Cortex of kidney (tissue), 1 donor: ENCODE measurements at places on chromosomes 6 and 20.

GRCh38 chr20:52438326-52438963 lies 246.9 kb upstream of the ZFP64 start:
- no peak for DNase-seq

DNA sequence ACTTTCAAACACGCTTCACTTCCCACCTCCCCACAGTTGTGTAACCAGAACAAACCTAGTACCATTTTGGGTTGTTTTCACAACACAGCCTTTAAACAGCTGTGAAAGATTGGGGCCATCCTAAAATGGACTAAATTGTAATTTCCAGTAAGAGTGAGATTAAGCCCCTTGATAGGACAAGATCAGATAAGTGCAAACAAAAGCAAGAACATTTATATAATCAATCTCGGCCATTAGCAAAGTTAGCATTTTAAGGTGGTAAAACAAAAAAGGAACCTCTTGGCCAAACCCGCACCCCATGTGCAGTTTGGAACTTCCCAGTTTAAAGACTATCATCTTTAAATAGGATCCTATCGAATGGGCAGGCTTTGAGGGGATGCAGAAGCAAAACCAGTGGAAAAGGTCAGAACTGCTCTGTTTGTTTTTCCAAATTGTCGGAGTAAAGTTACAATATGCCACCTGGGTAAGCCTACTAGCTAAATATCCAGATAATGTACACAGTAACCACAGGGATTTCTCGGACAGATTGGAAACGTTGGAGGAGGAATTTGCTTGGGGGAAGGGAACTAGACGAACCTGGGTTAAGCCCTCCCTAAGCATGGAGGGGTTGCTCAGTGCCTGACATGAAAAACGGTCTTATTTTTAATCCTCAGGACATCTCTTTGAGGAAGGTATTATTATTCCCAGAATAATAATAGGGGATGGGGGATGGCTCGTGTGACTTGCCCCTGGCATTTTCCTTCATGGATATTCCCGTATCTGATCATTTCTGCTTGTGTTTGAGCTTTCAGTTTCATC lies 159.8 kb upstream of the SALL4 start:
- DNase-seq, result no peak

- no peak for DNase-seq
Measured at GRCh38 chr20:56440346-56441007, 27.9 kb upstream of the RTF2 start.

- DNase-seq, result no peak
Measured at GRCh38 chr6:8080362-8081151, 16.4 kb upstream of the BLOC1S5 start.

DNA sequence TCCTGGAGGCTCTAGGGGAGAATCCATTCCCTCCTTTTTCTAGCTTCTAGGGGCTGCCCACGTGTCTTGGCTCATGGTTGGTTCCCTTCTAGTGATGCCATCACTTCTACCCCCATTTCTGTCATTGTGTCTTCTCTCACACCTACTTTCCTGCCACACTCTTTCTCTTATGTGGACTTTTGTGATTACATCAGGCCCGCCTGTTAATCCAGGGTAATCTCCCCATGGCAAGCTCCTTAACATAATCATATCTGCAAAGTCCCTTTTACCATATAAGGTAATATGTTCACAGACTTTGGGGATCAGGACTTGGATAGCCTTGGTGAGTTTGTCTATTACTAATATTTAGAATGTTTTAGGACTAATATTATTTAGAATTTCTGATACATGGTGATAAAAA lies 111.9 kb downstream of the DNAH8 start:
- DNase-seq, result no peak

DNA sequence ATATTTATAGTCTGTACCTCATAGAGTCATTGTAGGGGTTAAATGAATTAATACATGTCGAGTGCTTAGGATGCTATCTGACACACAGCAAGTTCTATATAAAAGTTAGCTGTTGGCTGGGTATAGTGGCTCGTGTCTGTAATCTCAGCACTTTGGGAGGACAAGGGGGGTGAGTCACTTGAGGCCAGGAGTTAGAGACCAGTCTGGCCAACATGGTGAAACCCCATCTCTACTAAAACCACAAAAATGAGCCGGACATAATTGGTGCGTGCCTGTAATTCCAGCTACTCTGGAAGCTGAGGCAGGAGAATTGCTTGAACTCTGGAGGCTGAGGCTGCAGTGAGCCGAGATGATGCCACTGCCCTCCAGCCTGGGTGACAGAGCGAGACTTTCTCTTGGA lies 222.9 kb downstream of the UBE3D start:
- DNase-seq, result no peak

DNA sequence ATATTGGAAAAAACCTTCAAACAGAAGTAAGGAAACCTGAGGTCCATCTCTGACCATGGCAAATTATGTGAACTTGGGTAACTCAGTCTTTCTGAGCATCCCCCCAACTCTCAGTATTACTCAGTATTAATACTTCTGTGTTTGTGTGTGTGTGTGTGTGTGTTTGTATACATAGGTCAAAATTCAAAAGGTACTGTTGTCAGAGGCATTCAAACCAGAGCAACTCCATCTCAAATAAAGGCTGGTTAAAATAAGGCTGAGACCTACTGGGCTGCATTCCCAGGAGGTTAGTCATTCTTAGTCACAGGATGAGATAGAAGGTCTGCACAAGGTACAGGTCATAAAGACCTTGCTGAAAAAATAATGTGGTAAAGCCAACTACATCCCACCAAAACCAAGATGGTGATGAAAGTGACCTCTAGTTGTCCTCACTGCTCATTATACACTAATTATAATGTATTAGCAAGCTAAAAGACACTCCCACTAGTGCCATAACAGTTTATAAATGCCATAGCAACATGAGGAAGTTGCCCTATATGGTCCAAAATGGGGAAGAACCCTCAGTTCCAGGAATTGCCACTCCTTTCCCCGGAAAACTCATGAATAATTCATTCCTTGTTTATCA lies 33.3 kb upstream of the SLC22A16 start:
- no peak for DNase-seq

DNA sequence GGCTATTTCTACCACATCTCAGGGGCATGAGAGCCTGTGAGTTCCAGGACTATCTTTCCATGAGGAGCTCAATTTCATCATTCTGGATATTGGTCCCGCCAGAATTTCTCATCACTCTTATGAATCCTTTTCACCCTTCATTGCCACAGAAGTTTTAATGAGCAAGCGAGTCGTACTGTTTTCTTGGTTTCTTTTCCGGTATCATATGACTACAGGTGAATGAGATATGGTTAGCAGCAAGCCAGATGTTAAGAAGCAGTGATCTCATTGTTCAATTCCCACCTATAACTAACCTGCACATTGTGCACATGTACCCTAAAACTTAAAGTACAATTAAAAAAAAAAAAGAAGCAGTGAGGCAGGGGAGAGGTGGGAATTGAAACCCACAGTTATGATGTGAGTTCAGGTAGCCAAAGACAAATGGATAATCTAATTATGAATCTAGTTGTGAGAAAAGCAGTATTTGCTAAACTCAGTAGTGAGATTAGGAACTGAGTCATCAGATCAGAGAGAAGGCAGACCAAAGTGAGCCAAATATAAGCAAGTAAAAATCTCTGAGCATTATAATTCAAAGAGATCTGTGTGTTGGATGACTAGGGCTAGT lies 78.0 kb upstream of the ELOVL5 start:
- DNase-seq, result no peak

GRCh38 chr20:43901296-43901695 lies 13.4 kb upstream of the TOX2 start:
- DNase-seq, result no peak

- DNase-seq, result no peak
Measured at GRCh38 chr6:8375916-8376315, 59.4 kb downstream of the SLC35B3 start.

GRCh38 chr20:3760655-3761348 lies 6.8 kb downstream of the ADISSP start:
- no peak for DNase-seq

DNA sequence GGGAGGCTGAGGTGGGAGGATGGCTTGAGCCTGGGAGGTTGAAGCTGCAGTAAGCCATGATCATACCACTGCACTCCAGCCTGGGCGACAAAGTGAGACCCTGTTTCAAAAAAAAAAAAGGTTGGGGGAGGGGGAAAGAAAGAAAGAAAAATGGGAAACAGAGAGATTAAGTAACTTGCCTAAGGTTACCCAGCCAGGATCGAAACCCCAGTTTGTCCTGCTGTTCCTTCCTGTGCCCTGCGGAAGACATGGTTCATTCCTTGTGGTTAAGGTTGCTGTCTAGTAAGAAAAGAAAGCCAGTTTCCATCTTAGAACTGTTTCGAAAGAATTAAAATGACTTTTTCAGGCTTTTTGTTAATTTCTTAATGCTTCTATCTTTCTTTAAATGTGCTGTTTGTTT lies 29.8 kb downstream of the C6orf89 start:
- DNase-seq, result no peak

GRCh38 chr6:169051371-169051770 lies 202.3 kb downstream of the THBS2 start:
- no peak for DNase-seq

GRCh38 chr6:31736021-31736767 lies at the start of gene CLIC1:
CLIC1 (minus strand) TSS chr6:31736530; CDS start chr6:31736300, 230 bp downstream.
- DNase-seq, result peak; percentile 70

DNA sequence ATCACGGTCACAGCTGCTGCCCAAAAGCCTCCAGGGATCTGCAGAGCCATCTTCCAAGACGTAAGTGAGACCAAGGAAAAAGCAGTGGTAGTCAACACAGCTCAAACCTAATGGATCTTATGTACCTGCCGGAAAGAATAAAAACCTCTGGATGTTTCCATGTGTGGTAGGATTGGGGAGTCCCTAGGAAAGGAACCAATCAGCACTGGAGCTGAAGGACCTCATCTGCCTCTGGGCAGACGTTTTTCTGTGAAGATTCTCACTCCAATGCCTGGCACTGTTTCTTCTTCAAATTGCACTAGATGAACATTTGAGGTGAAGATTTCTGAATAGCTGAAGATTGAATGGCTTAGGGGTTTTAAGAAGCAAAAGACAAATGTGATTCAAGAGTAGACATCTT lies at the start of gene HLA-DQB2:
Gene HLA-DQB2 (minus strand): TSS at position 112 of the 400 bp plus-strand sequence. CDS start 62 bp downstream, at position 50.
- DNase-seq, result no peak

GRCh38 chr6:166308033-166308768 lies at the start of gene PRR18:
PRR18 (minus strand) TSS chr6:166308392; CDS start chr6:166308142, 250 bp downstream.
- no peak for DNase-seq

GRCh38 chr6:68572525-68572924 lies 62.6 kb upstream of the ADGRB3 start:
- no peak for DNase-seq

DNA sequence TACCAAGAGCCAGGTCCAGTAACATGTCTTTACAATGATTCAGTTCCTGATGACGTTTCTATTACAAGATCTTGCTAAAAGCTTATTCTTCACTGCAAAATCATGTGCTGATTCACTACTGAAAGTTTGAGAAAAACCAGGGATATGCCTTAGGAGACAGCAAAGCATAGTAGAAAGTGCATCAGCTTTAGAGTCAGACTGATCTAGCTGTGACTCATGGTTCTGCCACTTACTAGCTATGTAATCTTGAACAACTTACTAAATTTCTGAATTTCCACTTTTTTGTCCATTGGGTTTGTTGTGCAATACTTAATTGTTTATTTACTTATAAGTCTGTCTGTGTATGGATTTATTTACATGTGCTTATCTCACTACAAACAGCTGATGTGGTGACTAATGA lies 198.5 kb upstream of the RSPO3 start:
- no peak for DNase-seq

- DNase-seq, result no peak
Measured at GRCh38 chr6:80553071-80553740, 446.7 kb downstream of the BCKDHB start.

GRCh38 chr6:101747716-101748115 lies 354.2 kb downstream of the GRIK2 start:
- no peak for DNase-seq

DNA sequence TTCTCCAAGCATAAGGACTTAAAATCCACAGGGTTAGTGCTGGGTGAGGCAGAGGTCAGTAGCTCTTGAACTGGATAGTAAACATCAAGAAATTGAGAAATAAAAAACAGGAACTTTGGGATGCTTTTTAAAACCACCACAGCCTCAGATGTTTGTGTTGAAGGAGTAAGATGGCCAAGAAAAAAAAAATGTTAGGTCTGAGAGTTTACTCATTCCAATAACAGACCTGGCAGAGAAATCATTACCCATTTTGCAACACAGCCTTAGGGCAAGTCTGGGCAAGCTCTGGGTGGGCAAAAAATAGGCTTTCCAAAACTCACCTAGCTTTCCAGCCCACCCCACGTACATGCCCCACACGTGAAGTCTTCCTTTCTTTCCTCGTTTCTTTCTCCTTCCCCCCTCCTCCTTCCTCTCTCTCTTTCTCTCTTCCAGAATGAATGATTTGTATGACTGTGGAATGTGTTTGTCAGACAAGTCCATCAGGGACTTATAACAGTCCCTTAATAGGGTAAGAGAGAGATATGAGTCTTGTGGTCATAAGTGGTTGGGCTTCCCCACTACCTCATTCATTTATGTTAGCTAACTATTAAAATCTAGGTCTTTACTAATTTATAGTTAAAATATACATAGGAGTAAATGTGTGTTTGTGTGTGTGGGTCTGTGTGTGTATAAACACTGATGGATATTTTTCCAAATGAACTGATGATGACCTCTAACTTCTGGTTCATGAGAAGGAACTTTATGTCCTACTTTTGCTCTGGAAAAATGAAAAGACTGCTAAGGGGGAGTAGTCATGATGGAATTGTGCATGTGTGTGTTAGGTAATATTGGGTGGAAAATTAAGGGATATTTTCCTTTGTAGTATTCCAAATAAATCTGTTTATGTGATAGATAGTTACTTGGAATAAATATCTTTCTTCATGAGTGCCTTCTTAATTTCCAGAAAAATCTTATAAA lies 18.0 kb upstream of the DSE start:
- no peak for DNase-seq

GRCh38 chr20:63290677-63291472 lies 2.1 kb upstream of the COL20A1 start:
- no peak for DNase-seq

- DNase-seq, result no peak
Measured at GRCh38 chr20:2759143-2759542, 41.3 kb downstream of the CPXM1 start.

DNA sequence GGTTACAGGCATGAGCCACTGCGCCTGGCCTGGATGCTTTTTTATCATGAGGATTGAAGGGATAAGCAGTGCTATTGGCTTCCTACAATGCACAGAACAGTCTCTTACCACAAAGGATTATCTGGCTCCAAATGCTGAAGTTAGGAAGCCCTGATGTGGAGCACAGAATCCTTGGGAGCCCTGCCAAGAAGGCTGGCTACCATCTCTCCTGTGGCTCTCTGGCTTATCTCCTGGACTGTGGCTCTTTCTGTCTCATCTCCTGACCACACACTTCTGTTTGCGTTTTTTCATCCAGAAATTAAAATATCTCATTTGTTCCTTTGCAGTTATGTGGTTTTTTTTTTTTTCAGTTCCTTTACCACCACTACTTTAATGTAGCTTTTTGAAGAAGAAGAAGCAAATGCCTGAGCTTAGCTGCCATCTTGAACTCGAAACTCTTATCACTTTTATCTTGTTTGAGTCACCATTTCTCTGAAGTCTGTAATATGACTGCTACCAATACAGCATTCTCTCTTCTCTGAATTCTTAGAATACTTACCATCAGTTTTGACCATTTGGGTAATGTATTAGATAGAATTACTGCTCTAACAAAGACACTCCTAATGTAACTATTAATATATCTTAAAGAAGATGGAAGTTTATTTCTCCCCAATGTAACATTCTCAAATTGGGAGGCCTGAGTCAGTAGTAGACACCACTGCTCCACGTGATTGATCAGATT lies 1044.7 kb downstream of the KIF16B start:
- DNase-seq, result no peak
